ENCODE measurements at places on chromosomes 6 and 20.

GRCh38 chr6:29791786-29792122 is 35.9 kb upstream of the HLA-G start:
- DNase-seq, result no peak

GRCh38 chr6:166027761-166028160 is 139.9 kb downstream of the TBXT start:
- no peak for DNase-seq

DNA sequence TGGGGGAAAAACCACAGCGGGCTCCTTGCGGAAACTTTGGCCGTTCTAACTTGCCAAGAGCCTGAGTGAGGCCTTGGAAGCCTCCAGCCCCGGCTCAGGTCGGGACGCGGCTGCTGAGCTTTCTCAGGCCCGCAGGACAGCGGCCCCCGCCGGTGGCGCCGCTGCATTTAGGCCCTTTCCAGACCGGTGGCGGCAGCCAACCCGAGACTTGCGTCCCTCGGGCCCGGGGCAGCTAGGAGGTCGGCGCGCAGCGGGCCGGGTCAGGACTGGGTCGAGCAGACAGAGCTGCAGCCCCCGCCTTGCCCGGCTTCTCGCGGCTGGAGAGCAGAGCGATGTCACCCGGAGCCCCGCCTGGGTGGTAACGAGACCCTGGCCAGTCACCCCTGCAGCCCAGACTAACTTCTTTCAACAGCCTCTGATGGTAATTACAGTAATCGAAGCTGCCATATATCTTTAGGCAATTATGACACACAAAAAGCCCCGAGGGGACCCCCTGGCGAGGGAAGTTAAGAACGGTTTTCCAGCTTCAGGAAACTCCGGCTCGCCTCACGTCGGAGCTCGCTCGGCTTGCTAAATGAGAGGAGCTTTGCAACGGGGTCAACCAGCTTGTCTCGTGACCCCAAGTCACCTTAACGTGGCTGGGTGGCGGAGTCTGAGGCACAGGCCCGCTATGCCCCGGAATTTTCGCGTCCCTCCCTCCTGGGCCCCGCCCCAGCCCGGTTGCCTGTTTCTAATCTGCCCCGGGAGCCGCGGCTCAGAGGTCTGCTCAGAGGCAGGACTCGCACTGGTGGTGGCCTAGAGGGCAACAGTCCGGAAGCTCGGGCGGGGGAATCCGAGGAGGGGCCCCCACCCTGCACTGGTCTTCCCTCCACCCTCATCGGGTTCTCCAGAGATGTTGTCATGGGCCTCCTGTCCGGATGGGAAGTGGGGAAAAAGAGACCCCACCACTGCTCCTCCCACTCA is 3.0 kb downstream of the NR2E1 start:
- DNase-seq, result no peak

DNA sequence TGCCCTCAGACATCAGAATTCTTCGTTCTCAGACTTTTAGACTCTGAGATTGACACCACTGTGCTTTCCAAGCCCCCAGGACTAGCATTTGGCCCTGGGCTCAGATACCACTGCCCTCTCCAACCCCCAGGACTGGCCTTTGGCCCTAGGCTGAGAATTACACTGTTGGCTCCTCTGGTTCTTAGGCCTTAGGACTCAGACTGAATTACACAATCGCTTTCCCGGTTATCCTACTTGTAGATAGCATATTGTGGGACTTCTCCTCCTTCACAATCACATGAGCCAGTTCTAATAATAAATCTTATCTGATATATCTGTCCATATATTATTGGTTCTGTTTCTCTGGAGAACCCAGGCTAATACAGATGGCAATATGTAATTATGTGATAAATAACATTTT is 1725.5 kb downstream of the GRIK2 start:
- no peak for DNase-seq

- no peak for DNase-seq
Measured at GRCh38 chr20:34773726-34774125, 51.7 kb downstream of the NCOA6 start.
